Occipital lobe (tissue), 3 donors: ENCODE measurements at places on chromosomes 4 and X. TPM values are rescaled to one million over a fixed set of nuclear protein-coding genes. Genes with fewer than 3 reads are reported as not detected.

- no peak for DNase-seq
Measured at GRCh38 chrX:115696039-115696438, 135.1 kb downstream of the PLS3 start.

Gene MPC1L
- not detected for total RNA-seq

Gene UGT2B15
- total RNA-seq, result not detected

Gene SULT1E1
- total RNA-seq, result 8.4 TPM

DNA sequence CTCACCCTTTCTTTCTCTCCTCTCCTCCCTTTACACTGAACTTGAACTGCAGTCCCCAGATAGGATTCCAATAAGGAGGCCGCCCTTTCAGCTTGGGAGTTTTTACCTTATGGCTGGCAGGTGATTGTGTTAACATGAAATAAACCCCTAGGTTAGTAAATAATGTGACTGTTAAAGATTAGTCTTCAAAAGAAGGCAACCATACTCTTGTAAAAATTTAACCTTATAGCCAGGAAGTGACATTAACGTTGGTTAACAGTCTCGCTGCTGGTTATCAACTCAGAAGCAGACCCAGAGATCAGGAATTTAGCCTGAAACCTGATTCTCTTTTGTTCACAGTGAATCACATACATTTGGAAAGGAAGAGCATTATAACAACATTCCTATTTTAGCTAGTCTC lies 15.2 kb downstream of the FHDC1 start:
- DNase-seq, result no peak

GRCh38 chrX:113289503-113289902 lies 448.9 kb upstream of the AMOT start:
- no peak for DNase-seq

GRCh38 chrX:72203421-72203820 lies 21.9 kb downstream of the PIN4 start:
- no peak for DNase-seq

DNA sequence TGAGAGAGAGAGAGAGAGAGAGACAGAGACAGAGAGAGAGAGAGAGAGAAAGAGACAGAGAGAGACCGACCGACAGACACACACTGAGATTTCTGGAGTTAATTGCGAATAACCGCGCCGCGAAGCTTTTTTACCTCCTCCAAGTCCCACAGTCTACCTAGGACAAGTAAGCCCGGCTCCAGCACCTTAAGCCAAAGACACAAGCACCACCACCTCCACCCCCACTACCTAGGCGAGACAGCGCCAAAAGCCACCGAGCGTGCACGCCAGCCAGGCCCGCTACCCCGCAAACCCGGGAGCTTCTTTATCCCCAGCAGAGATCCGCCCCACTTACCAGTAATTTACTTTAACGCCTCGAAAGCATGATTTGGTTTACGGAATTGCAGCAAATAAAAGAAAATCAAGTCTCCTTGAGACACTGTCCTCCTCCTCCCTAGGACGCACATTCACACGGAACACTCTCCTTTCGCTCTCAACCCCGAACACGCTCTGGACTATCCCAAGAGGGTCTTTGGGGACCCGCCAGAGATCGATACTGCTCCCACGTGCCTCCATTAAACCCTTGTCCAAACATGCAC lies 649.6 kb upstream of the DIPK2B start:
- DNase-seq, result no peak

GRCh38 chr4:165058666-165059065 lies 5.0 kb downstream of the TRIM75 start:
- DNase-seq, result no peak
